Lung microvascular endothelial cell (primary cell): ENCODE measurements at places on chromosomes 5 and 9. TPM values are rescaled to one million over a fixed set of nuclear protein-coding genes. Genes with fewer than 3 reads are reported as not detected.
A peak's percentile ranks its signal among the peaks of the same experiment; 100 is the strongest.

The GABRA6 gene
- total RNA-seq, result under 0.01 TPM in 1 of 2 replicates, not detected in the other

The RPL35 gene
- 1,568 and 1,755 TPM in 2 replicates for total RNA-seq

- no peak for DNase-seq
Observed at GRCh38 chr5:60671899-60672692, 27.9 kb downstream of the DEPDC1B start.

DNA sequence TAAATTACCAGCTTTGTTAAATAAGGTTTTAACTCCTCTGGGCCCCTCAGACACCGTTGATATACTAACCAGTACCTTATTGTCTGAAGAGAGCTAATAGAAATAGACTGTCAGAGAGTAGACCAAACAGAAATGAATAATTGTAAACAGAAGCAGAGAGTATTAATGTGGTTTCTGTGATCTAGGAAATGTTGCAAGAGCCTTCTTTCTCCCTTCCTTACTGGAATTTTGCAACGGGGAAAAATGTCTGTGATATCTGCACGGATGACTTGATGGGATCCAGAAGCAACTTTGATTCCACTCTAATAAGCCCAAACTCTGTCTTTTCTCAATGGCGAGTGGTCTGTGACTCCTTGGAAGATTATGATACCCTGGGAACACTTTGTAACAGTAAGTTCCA, 5.1 kb downstream of the TYRP1 start:
- DNase-seq, result peak; percentile 59

GRCh38 chr5:13695076-13695712, 249.3 kb downstream of the DNAH5 start:
- no peak for DNase-seq

GRCh38 chr9:79824265-79824664, 252.5 kb downstream of the TLE4 start:
- DNase-seq, result no peak

GRCh38 chr9:126883636-126884035, 23.2 kb downstream of the ZBTB34 start:
- DNase-seq, result no peak

GRCh38 chr5:91956738-91957137, 573.6 kb upstream of the ARRDC3 start:
- no peak for DNase-seq

DNA sequence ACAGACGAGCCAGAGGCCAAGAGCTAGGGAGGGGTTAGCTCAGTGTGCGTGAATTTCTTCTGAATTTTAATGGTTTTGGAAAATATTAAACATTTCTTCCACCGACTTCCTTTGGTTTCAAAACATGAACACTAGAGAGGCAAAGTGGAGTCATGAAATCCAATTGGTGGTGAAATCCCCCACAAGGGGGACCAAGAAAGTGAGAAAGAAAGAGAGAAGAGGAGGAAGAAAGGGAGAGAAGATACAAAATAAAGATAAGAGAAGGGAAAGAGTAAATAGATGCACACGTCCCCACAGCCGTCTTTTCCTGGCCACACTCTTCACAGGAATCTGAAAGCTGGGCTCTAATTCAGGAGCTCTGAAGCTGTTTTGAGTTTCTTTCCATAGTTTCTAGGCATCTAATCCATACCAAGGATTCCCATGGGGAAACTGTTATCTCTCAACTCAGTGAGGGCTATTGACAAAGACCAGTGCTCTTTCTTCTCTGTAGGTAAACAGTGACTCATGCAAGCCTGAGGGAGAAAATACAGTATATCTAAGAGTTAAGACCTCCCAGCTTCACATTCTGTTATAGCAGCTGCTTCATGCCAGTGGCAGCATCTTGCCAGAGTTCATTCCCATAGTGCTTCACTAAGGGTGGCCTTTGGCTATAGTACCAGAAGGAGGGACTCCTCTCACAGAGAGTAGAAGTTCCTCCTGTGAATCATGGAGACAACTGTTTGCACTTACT, 115.8 kb upstream of the LIFR start:
- DNase-seq, result no peak

GRCh38 chr9:134852906-134853654, 27.5 kb upstream of the FCN2 start:
- no peak for DNase-seq
